ENCODE measurements at places on chromosomes 4 and X.
A peak's percentile ranks its signal among the peaks of the same experiment; 100 is the strongest.

- DNase-seq, result no peak
These were observed 163.6 kb downstream of the CBR4 start for GRCh38 chr4:168846414-168846813.

DNA sequence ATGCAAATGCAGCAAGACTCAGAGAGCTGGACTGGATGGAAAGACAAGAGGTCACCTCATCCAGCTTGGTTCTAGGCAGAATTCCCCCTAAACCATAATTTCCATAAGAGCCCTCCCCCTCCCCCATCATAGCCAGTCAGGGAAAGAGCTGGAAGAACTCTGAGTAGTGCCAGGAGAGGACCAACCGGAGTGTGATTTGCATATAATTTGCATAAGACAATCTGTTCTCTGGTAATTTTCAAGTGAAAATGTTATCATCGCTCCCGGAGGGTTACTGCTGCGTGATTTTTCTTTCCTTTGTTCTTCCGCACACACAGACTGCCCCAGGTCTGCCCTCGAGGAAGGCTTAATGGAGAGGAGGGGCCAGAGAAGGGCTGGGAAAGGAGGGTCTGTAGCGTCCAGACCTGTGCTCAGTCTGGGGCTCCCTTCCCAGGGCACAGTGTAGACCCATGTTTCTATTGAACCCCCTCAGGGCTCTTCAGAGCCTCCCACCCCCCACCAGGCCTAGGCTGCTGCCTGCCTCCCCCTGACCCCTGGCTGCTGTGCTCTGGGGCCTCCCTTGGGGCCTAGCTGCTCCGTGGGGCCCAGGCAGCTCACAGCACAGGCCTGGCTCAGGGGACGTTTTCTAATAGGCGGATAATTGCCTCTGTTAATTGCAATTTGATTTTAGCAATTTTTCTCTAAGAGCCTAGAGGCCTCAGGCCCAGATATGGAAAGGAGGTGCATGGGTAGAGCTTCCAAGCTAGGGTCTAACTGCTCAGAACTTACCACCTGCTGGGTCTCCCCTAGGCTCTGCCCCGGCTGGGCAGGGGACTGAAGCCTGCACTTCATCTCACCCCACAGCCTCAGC is 90.4 kb upstream of the PJA1 start:
- DNase-seq, result no peak

DNA sequence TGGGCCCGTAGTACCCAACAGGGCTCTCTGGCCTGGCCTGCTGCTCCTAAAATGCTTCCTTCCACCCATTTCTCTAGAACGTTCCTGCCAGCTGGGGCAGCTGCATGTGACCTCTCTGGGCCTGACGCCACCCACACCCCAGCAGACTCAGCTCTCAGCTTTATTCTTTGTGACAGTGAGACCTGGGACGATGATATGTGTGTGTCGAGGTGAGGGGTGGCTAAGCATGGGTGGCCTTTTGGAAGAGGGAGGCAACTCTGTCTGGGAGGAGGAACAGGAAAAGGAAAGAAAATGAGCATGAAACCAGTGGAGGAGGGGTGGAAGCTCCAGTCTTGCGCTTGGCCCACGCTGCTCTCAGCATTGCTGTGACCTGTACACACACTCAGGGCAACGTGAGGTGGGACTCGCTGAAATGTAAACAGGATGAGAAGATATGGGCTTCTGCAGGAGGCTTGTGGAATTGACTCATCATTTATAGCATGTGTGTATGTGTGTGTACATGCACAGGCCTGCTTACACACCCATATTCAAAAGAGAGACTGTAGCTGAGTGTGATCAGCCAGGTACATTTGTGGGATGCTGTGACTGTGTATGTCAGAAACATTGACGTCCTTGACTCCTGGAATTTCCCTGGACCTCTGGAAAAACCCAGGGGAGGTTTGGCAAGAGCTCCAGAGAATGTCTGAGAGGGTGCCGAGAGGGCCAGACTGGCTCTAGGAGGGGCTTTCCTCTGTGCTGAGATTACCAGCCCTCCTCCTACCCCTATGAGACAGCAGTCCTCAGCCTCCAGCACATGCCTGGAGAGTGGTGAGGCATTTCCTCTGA is 137.9 kb downstream of the PJA1 start:
- DNase-seq, result no peak

- DNase-seq, result peak; percentile 10
These were observed 6.3 kb downstream of the MXD4 start for GRCh38 chr4:2255501-2256155.

DNA sequence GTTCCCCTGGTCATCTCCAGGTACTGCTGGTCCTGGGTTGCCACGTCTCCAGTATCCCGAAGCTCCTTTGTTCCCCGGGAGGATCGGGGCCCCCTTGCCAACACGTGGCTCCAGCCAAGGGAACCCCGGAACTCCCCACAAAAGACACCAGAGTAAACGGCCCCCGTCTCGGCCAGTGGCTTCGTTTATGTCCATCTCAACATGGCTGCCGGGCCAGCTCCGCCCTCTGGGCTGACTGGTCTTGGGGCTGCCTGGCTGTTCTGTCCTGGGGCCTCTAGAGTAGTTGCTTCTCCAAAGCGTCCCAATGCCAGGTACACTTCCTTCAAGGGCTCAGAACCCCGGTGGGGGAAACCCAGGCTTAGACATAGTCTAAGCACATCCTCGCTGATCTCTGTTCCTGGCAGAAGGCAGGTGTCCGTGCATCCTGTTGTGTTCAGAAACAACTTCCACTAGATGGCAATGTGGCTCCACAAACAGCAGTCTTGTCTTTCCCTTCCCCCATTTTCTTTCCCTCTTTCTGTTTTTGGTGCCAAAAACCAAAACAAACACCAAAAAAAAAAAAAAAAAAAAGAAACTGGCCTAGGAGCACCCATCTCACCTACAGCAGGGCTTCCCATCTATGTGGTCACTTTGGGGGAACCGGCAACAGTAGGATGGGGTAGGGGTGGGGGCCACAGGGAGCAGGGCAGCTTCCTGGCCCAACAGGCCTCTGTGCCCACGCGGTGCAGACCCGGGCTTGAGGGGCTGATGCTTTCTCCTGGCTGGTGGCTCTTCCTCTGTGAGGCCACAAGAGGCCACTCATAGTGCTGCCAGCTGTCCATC is 35.3 kb downstream of the NBDY start:
- DNase-seq, result peak; percentile 88

GRCh38 chr4:52588097-52588496 is 71.0 kb downstream of the USP46 start:
- DNase-seq, result no peak

- DNase-seq, result no peak
These were observed 275.4 kb downstream of the FAT4 start for GRCh38 chr4:125590158-125590557.

DNA sequence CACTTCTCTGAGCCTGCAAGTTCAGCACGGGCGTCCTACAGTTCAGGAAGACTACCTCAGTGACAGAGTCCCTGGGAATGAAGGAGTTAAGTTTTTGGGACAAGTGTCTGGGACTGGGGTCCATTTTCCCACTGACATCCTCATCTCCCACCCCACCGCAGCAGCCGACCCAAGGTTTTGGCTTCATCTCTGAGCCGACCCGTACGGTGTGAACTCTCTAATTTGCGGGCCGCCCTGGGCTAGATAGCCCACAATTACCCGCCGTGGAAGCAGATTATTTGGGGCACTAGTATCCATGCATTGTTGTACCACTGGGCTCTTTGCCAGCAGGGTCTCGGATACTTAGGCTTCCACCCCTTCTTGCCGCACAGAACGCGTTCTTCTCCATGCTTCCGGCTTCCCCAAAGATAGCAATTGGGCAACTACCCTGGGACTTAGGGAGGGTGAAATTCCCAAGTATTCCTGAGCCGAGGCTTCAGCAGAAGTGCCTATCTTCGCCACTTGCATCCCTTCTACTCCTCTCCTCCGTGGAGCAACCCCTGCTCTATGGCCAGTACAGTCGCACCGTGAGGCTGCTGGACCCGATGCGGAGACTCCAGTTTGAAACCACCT is 2.4 kb downstream of the IL1RAPL2 start:
- no peak for DNase-seq

GRCh38 chrX:39764441-39764914 is 333.3 kb downstream of the BCOR start:
- DNase-seq, result no peak

- DNase-seq, result no peak
These were observed 39.6 kb downstream of the ZNF827 start for GRCh38 chr4:145898926-145899531.

DNA sequence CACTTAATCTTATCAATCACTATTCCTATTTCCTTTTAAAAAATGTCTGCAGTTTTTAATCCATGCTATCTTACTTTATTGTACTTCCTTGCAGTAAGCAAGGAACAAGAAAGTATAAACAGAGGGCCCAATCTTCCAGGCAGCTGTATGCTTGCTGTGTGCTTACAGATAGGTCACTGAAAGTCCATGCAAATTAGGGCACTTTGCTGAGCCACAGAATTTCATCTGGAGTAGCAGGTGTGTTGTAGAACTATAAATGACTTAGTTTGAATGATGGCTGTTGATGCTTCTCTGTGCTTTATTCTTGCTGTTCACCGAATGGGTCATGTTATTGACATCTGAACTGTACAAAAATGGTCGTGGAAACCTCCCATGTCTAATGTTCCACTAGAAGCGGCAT is 154.6 kb downstream of the ATOH1 start:
- no peak for DNase-seq

- DNase-seq, result no peak
These were observed 45.8 kb downstream of the ENOX2 start for GRCh38 chrX:130857207-130857606.

GRCh38 chrX:70960730-70961129 is 29.8 kb upstream of the SLC7A3 start:
- DNase-seq, result no peak

- no peak for DNase-seq
These were observed 7.2 kb downstream of the MRFAP1 start for GRCh38 chr4:6647582-6648230.

GRCh38 chr4:24876431-24876830 is 36.4 kb downstream of the CCDC149 start:
- DNase-seq, result no peak

DNA sequence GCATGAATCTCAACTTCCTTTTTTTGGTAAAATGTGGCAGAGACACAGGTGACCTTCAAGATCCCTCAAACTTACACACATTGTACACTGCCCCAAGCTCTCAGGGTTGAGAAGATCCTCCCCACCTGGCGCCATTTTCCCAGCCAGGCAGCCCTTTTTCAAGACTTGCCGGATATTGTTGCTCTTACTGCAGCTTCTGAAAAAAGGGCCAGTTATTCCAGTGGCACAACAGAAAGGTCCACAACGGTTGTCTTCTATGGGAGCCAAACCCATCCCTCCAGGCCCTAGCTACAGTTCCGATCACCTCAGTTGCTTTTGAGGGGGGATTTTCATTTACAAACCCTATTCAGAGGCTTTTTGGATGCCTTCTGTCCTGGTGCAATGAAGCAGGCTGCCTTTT is 101.1 kb downstream of the CHIC2 start:
- no peak for DNase-seq

GRCh38 chr4:5101571-5101970 is 50.3 kb downstream of the STK32B start:
- no peak for DNase-seq

DNA sequence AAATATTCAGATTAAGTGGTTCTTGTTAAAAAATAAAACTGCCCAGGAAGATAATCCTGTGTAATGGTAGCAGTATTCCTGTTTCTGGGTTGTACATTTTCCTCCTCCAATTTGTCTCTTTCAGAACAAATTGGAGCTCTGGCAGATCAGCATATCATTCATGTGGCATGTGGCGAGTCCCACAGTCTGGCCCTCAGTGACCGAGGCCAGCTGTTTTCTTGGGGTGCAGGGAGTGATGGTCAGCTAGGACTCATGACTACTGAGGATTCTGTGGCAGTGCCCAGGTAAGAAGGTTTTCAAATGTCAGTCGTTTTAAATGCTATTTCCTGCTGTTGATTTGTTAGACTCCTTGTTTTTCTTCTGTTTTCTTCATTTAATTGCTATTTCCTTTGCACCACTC is 47.9 kb downstream of the NAP1L5 start:
- DNase-seq, result no peak

DNA sequence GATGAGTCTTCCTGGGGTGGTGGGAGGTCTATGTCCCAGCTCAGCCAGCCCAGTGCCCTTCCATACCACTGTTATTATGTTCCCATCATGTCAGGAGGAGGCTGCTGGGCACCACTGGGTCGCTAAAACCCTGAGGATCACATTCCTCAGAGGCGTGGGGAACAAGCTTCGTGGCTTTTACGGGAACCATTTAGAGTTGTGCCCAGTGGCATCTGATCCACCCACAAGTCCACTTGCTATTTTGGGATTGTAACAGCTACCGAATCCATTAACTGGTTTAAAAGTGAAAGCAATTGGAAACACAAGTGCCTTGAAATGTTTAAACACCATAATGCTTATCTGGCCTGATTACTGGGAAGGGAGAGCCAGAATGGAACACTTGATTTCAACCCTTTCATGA is 13.1 kb upstream of the CCKAR start:
- no peak for DNase-seq

- no peak for DNase-seq
These were observed 15.3 kb downstream of the BMX start for GRCh38 chrX:15515931-15516330.

DNA sequence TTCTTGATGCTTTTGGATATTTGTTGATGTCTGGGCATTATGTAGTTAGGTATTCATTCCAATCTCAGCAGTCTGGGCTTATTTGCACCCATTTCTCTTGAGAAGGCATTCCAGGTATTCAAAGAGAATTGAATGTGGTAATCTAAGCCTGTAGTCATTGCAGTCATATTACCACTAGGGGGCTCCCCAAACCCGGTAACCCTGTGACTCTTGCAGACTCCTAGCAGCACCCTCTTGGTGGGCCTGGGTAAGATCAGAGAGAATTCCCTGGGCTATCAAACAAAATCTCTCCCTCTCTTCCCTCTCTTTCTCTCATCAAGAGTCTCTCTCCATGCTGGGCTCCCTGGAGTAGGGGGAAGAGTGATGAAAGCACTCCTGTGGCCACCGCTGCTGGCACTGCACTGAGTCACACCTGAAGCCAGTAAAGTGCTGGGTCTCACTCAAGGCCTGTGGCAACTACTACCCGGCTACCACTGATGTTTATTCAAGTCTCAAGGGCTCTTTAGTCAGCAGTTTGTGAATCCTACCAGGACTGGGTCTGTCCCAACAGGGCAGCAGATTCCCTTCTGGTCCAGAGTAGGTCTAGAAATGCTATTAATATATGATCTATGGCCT is 187.7 kb upstream of the NUDT10 start:
- no peak for DNase-seq

DNA sequence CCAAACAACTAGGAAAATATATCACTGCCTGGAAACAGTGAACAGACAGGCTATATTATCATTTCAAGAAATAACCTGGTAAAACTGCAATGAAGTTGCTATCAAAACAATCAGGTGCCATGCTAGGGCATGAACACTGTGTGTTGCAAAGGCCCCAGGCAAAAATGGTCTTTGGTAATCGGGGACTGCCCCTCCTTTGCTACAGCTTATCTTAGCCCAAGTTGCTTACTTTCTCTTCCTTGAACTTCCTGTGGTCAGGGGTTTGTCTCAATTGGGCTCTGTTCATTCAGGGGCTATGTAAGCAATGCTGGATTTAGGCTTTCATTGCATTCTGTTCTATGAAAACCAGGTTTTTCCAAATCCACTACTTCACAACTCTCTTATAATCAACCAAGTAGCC is 30.4 kb downstream of the SCML1 start:
- no peak for DNase-seq
